Glutamatergic neuron (in vitro differentiated cells): ENCODE measurements at places on chromosomes 4 and X. TPM values are rescaled to one million over a fixed set of nuclear protein-coding genes. Genes with fewer than 3 reads are reported as not detected.

Gene DCAF12L2
- 0.51 TPM for total RNA-seq

Gene SORBS2
- total RNA-seq, result 95.5 TPM

Gene NALF2
- total RNA-seq, result 9.8 TPM

Gene VCX3A
- not detected for total RNA-seq

Gene CT45A2
- not detected for total RNA-seq

Gene FAM193A
- total RNA-seq, result 56.1 TPM

Gene TAF7L
- 0.25 TPM for total RNA-seq

DNA sequence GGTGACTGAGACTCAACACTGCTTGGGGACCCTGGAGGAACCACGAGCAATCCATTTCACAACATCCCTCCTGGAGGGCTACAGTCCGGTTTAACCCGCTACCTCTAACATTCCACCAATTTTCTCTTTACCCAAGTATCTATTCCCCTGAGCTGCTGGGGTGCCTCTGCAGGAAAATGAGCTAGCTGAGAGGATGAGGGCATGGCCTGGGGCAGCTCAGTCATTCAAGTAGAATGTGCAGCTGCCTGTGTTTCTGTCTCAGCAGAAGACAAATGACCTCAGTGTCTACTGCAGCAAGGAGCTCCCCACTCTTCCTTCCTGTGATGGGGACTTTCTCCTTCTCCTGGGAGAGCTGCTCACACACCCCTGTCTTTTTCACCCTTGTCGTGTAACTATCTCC lies 120.8 kb downstream of the ZNF518B start:
- no peaks in the 10 kb centered on the region for H3K4me1 ChIP-seq
- H3K36me3 ChIP-seq, result no peaks in the 10 kb centered on the region
- H3K27me3 ChIP-seq, result no peaks in the 10 kb centered on the region
- no peak for DNase-seq
- H3K27ac ChIP-seq, result no peak overlapping the region
- no peak overlapping the region for H3K4me3 ChIP-seq

GRCh38 chrX:150536455-150537116 lies 31.8 kb upstream of the MTM1 start:
- H3K4me1 ChIP-seq, result no peaks in the 10 kb centered on the region
- peaks cover 3% of the 10 kb centered on the region for H3K27me3 ChIP-seq
- no peak for DNase-seq
- no peak overlapping the region for H3K4me3 ChIP-seq

DNA sequence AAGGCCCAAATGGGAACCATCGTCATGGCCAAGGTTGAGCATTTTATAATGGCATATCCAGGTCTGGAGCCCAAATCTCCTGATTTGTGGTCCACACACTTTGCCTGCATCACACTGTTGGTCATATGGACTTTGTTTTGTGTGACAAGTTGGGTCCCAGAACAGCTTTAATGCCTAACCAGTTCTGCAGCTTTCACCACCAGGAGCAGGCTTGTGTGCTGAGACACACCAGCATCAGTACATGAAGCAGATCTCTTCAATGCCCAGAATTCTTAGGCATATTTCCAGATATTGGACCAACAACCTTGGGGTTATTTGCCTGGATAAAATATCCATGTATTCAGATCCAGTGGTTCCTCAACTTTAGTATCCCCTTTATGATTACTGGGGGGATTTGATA lies 371.3 kb downstream of the FBXW7 start:
- no peak for DNase-seq
- no peak overlapping the region for H3K27ac ChIP-seq
- H3K27me3 ChIP-seq, result no peaks in the 10 kb centered on the region
- H3K36me3 ChIP-seq, result no peaks in the 10 kb centered on the region
- H3K4me1 ChIP-seq, result peaks cover 11% of the 10 kb centered on the region

DNA sequence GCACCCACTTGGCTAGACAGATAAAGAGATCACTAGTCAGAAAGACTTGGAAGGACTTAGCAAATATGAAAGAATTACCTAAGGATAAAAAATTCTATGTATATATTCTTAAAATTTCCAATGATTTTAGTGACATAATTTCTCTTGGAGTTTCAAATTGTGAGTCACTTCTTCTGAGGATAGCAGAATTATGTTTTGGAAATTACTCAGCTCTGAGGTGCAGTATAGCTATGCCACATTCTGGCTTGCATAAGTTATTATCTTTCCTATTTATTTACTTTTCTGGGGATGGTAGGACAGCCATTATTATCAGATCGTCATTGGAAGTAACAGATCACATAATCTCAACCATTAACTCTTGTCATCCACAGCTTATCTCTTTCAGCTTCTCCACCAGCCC lies 853.5 kb downstream of the TRIML1 start:
- no peak for DNase-seq
- H3K36me3 ChIP-seq, result no peaks in the 10 kb centered on the region
- no peaks in the 10 kb centered on the region for H3K27me3 ChIP-seq

DNA sequence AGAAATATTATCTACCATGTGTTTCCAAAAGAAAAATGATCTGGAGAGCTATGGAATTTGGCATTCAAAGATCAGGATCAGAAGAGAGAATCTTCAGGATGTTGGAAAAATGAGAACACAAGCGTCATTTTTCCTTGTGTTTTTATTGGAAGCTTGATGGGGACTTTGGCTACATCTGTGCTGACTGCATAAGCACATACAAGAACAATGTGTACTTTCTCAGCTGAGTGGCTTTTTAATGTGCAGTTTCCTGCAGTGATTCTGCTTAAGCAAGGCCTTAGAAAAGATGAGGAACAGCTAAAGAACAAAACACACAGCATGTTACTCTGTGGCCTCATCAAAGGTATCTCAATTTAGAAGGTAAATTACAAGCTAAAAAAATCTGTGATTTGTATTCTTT lies 1039.9 kb downstream of the GLUD2 start:
- H3K4me3 ChIP-seq, result no peak overlapping the region
- DNase-seq, result no peak
- H3K4me1 ChIP-seq, result no peaks in the 10 kb centered on the region
- no peaks in the 10 kb centered on the region for H3K36me3 ChIP-seq
- H3K27ac ChIP-seq, result no peak overlapping the region

DNA sequence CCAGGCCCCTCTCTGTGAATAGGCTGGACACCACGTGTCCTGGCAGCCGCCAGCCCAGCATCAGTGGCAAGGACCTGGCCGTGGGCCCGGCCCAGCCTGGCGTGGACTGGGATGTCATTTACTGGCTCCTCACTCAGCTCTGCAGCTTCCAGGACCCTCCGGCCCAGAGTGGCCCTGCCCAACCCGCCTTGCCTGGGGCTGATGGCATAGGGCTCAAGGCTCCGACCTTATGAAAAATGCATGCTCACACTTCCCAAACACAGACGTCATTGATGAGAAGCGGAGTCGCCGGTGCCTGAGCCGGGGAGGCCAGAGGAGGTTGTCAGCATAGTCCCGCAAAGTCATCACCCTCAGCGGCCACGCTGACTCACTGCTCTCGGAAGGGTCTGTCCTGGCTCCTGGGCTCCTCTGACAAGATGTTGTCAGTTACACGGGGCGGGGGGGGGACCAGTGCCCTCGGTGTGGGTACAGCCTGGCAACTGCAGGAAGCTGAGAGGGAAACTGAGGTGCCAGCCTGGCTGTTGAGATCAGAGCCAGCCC lies 14.3 kb downstream of the CFAP99 start:
- no peak overlapping the region for H3K4me3 ChIP-seq
- peaks cover 4% of the 10 kb centered on the region for H3K27me3 ChIP-seq
- H3K27ac ChIP-seq, result no peak overlapping the region
- H3K36me3 ChIP-seq, result peaks cover 5% of the 10 kb centered on the region
- no peak for DNase-seq

DNA sequence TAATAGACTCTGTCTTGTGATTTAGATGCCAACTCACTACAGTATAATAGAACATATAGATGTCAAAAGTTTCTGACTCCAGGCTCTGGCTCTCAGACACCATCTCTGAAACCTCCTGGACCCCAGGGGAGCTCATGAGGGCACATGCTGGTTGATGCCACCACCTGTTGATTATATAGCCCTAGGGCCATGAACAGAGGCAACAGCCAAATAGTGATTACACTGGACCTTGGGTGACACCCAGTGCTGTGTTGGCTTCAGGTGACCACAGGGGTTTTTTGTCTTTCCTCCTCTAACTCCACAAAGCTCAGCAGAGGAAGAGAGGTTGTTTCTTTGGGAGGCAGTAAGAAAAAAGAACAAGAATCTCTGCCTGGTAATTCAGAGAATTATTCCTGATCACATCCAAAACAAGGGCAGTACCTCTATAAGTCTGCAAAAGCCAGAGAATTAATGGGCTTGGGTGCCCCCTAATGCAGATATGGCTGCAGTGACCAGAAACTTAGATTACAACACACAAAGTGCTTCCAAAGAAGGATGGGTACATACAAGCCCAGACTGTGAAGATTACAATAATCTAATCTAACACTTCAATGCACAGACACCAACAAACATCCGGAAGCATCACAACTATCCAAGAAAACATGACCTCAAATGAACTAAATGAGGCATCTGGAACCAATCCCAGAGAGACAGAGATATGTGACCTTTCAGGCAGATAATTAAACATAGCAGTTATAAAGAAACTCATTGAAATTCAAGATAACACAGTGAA lies 1920.6 kb downstream of the ARAP2 start:
- H3K4me1 ChIP-seq, result no peaks in the 10 kb centered on the region
- H3K27ac ChIP-seq, result no peak overlapping the region
- H3K36me3 ChIP-seq, result no peaks in the 10 kb centered on the region
- no peak overlapping the region for H3K4me3 ChIP-seq

DNA sequence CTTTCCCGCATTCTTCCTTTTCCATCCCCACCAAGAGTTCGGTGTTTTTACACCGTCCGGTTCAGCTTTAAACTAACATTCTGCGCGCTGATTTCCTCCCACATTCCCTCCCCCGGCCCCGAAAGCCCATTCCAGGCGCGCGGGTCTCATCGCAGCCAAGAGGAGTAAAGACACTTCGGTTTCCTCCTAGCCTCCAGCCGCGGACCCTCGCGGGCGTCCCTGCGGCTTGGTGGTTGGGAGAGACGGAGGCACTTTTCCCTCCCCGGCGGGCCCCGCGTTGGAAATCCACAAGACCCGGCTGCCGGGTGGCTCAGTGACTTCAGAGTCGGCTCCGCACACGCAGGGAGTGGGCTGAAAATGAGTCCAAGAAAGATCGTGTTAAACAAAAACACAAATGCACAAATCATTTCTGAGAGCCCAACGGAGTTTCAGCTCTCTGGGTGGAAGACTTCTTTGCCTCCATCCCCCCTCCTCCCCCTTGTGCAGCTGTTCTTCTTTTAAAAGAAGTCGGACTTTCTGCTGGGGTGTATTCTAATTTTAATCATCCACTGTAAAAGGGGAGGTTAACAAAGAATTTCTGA lies 2.0 kb upstream of the ARX start:
- H3K27me3 ChIP-seq, result peaks cover 8% of the 10 kb centered on the region
- no peak overlapping the region for H3K27ac ChIP-seq
- peaks cover 12% of the 10 kb centered on the region for H3K4me1 ChIP-seq
- H3K36me3 ChIP-seq, result no peaks in the 10 kb centered on the region
- DNase-seq, result no peak
